ENCODE measurements at places on chromosomes 5 and 9.

GRCh38 chr5:148684528-148684927 lies 30.2 kb upstream of the HTR4 start:
- no peak for DNase-seq

DNA sequence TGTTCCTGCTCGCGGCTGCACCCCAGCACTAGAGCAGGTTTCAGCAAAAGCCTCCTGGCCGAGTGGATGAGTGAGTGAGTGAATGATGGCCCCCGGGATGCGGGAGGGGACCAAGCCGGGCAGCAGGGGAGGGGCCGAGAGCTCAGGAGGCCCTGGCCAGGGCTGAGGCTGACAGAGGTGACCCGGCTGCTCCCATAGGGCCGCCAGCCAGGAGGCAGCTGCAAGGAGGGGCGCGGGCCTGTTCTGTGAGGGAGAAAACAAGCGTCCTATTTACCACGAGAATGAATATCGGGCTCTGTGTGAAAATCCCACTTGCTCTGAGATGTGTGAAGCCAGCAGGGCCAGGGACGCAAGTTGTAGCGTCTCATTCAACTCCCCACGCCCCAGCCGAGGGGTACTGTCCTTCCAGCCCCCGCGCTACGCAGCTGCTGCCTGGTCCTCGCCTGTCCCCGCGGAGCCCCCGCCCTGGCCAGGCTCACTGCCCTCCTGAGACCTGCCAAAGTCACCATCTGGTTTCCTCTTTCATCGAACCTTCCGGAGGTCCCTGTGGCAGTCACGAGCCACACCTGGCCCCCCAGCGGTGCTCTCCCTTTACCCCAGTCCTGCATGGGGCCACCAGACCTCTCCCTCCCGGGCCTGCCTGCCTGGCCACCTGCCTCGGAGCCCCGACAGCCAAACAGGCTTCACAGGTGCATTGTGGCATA lies 38.8 kb downstream of the RASGEF1C start:
- DNase-seq = no peak

DNA sequence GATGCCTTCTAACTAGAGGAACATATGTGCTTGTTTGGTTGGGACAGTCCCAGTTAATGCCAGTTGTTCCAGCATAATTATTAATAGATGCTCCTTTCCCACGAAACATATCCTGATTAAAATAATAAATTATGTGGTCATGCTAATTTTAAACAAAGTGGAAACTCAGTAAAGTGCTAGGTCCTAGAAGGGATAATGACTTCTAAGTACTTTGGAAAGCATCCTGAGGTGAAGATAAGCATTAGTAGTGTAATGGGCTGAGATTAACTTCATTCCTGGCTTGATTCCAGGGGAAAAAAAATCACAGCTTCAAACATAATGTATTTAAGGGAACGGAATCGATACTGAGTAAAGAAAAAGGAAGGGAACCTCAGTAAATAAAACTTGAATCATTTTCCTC lies 213.7 kb upstream of the SNX2 start:
- DNase-seq = no peak

GRCh38 chr5:110194191-110194590 lies 504.5 kb downstream of the MAN2A1 start:
- DNase-seq = no peak

- peak; percentile 50 for DNase-seq
These were observed 418.0 kb downstream of the SPATA31D1 start for GRCh38 chr9:82406456-82407085.

GRCh38 chr5:81989204-81989603 lies 17.4 kb downstream of the ATG10 start:
- no peak for DNase-seq

GRCh38 chr5:96347502-96348292 lies 85.4 kb downstream of the PCSK1 start:
- no peak for DNase-seq

GRCh38 chr9:108835831-108836230 lies 20.0 kb downstream of the ACTL7B start:
- no peak for DNase-seq

DNA sequence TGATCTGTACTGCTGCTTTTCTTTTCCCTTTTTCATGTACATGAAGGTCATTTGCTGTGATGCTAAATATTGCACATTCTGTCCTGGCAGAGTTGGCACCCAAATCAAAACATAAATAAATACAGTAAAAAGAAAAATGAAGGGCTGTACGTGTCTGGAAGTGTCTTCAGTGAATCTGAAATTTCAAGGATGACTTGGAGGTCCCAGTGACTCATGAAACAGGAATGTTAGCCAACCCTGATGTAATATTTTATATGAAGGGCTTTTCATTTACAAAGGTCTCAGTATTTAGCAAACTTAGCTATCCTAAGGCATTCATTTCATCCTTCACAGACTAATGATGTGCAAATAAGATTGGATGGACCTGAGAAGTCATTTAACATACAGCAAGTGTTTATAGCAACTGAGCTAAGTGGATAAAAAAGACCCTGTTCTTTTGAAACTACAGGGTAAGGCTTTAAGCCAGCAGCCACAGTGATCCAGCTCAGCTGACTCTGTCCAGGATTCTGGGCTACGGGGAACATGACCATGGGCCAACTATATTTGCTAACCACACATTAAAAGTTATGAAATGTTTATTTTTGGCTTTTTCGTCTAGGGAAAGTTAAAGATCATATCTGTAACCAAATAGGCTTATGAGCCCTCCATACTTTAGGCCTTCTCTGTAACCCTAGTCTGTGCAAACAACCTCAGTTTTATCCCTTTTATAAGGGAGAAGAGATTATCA lies 104.0 kb upstream of the DMRTA1 start:
- no peak for DNase-seq

DNA sequence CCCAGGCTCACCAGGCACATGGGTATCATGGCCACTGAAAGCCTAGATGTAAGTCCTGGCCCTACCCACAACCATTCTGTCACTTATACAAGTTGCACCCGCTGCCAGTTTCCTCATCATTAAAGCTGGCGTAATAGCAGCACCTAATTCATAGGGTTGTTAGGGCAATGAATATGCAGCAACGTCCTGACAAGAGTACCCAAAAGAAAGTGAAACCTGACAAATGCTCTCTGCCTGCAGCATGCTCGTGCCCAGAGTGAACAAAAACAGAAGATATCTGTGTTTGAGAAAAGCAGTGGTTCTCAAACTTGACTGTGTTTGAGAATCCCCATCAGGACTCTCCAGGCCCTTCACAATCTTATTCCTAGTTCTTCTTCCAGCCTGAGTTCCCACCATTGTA lies 632.4 kb downstream of the SEMA5A start:
- no peak for DNase-seq

- DNase-seq = no peak
These were observed 913.2 kb upstream of the TYRP1 start for GRCh38 chr9:11779971-11780370.

DNA sequence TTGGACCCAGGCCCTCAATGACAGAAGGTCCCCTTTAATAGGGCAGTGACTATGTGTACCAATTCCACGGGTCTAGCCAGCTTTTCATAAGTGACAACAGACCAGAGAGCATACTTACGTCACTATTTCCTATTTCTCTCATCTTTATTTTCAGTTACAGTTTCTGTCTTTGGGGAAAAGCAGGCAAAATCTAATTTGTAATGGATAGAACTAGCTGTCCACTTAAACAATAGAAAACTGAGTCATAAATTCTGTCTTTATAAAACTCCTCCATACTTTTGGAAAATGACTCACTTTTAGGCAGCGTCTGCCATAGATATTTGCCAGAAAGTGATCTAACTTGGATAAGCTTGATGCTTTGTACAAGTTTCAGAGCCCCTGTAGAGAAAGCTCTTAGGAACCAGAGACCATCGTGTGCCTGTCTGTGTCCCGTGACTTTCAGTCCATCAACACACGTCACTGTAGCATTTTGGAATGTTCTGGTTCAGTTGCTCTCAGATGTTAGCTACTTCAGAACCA lies 101.9 kb downstream of the F2RL2 start:
- no peak for DNase-seq

- peak; percentile 77 for DNase-seq
These were observed 316.6 kb downstream of the AGTPBP1 start for GRCh38 chr9:85425153-85425611.

GRCh38 chr5:140595538-140596300 lies 31.1 kb downstream of the SLC35A4 start:
- no peak for DNase-seq

DNA sequence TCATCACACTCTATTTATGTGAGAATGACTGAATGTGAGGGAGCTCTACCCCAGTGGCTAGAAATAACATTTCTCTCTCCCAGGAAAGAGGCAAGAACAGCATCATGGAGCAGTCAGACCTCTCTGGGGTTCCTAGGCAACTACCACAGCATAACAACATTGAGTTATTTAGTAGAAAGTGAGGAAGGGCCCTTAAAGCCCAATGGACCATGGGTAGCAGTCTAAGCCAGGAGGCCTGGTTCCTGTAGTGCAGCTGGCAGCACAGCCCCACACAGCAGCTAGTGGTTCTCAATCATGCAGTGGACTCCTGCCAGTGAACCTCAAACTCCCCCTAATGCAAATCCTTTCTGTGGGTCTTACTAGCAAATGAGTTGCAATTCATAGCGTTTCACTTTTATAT lies 55.3 kb downstream of the SPEF2 start:
- no peak for DNase-seq

GRCh38 chr9:99335280-99335679 lies 113.2 kb downstream of the SEC61B start:
- DNase-seq = no peak

GRCh38 chr5:153835891-153836515 lies 202.7 kb downstream of the FAM114A2 start:
- DNase-seq = peak; percentile 24

DNA sequence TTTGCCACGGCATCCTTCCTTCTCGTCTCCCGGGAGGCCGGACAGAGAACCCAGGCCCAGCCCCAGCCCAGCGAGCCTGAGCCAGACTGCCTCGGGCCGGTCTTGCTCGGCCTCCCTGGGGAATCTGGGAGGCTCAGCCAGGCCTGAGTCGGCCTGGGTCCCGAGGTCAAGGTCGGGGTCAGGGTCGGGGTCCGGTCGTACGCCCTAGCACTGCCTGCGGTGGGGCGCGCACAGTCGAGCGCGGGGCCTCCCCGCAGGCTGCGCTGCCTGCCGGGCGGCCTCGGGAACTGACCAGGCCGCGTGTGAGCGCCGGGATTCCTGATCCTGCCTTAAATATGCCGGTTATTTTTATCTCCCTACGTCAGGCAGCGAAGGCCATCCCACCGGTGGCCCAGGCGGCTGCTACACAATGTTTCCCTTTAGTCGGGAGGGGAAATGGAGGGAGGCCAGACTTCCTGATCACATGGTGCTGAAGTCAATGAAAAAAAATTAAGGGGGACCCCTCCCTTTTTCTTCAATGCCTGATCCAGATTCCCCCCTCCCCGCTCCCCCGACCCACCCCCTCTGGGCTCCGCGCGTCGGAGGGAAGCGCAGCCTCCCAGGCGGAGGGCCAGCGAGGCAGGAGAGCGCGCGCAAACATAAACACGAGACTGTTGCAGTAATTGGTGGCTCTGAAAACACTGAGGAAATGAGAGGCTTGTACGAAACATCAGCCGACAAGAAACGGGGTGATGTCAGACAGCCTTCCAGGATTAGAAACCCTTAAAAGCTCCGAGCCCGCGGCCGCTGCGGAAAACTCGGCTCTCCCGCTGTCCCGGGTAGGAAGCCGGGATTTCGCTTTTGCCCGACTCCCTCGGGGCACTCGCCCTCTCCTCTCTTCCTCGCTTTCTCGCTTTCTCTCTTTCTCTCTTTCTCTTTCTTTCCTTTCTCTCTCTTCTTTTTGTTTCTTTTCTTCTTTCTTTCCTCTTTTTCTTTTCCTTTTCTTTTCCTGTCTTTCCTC lies 148.2 kb upstream of the KLF4 start:
- DNase-seq = peak; percentile 57

GRCh38 chr5:20536341-20536740 lies 548.3 kb upstream of the CDH18 start:
- no peak for DNase-seq

- DNase-seq = no peak
These were observed 91.7 kb upstream of the FAM169A start for GRCh38 chr5:74957906-74958305.

DNA sequence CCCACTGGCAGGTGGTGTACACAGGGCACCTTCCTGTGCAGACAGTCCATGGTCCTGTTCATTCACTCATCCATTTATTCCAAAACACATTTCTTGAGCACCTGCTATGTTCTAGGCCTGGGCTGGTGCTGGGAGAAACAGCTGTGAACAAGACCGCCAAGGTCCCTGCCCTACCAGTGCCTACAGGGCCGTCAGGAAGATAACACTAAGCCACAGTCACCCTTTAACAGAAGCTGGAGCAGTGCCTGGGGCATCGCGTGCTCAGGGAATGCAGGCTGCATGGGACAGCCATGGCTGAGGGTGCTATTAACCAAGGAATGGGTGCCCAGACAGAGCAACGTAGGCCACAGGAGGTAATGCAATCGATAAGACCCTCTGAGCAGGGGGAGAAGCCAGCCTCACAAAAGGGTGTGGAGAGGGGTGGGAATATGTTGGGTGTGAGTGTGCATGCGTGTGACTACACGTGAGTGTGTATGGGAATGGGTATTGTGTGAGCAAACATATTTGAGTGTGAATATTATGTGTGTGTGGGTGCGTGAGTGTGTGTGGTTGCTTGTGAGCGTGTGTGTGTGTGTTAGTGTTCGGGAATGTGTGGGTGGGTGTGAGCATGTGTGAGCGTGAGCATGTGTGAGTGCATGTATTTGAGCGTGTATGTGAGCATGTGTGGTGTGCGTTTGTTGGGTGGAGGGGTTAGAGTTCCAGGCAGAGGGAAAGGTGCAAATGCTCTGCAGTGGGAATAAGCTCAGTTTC lies 19.1 kb downstream of the DUSP1 start:
- no peak for DNase-seq

- no peak for DNase-seq
These were observed 222.2 kb downstream of the NDUFS4 start for GRCh38 chr5:53782620-53783019.

GRCh38 chr5:94467954-94468930 lies 150.2 kb downstream of the KIAA0825 start:
- no peak for DNase-seq

DNA sequence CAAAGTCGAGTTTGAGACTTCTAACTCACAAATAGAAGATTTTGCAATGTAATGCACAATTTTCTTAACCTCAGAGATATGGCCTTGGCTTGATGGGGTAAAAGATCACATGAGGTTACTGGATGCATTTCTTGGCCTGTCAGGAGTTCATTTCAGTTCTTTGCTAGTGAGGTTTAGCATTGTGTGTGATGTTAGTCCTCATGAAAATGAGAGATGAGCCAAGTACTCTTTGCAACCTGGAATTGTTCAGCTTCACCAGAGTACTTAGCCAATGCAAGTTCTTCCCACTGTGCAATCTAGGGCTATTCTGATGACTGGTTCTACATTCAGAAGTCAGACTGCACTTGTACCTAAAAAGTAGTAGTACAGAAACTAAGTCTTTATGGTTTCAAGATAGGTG lies 24.9 kb downstream of the GNAQ start:
- DNase-seq = no peak

All from SK-N-SH (cell line).